ENCODE measurements at places on chromosomes 7 and 10. TPM values are rescaled to one million over a fixed set of nuclear protein-coding genes. Genes with fewer than 3 reads are reported as not detected.

EIF4H gene
- total RNA-seq = 382 TPM

CBX3 gene
- 252 TPM for total RNA-seq

KIF11 gene
- 59.2 TPM for total RNA-seq

PNLIPRP2 gene
- not detected for total RNA-seq

SFTPD gene
- total RNA-seq = 0.54 TPM

GRM3 gene
- total RNA-seq = 3.4 TPM

ODAD2 gene
- 4.1 TPM for total RNA-seq

ZNF425 gene
- total RNA-seq = 4.0 TPM

CUL1 gene
- 76.1 TPM for total RNA-seq

TMEM229A gene
- 0.75 TPM for total RNA-seq

CRHR2 gene
- 0.19 TPM for total RNA-seq

TEX36 gene
- not detected for total RNA-seq

RET gene
- 8.4 TPM for total RNA-seq

CUEDC2 gene
- total RNA-seq = 41.7 TPM

SHTN1 gene
- total RNA-seq = 13.9 TPM

TMEM213 gene
- not detected for total RNA-seq

SPDYE16 gene
- not detected for total RNA-seq

FAM241B gene
- total RNA-seq = 18.6 TPM

JCAD gene
- 5.2 TPM for total RNA-seq

CABCOCO1 gene
- total RNA-seq = not detected

KCP gene
- 1.8 TPM for total RNA-seq

ZNF511 gene
- 64.5 TPM for total RNA-seq

VWA2 gene
- 2.6 TPM for total RNA-seq

SEM1 gene
- total RNA-seq = 80.2 TPM

HOXA4 gene
- total RNA-seq = not detected

PIP gene
- not detected for total RNA-seq

FKBP6 gene
- 0.19 TPM for total RNA-seq

GPRIN2 gene
- total RNA-seq = 17.8 TPM

TECPR1 gene
- 11.4 TPM for total RNA-seq

TMEM120A gene
- 15.6 TPM for total RNA-seq

EXOC6 gene
- 3.9 TPM for total RNA-seq

MYO3A gene
- total RNA-seq = 5.3 TPM

CFAP43 gene
- 0.23 TPM for total RNA-seq

SERPINE1 gene
- total RNA-seq = 5.6 TPM

NPC1L1 gene
- not detected for total RNA-seq

FAM221A gene
- 21.5 TPM for total RNA-seq

POM121 gene
- total RNA-seq = 60.0 TPM

PAX4 gene
- total RNA-seq = not detected

RASSF4 gene
- total RNA-seq = 12.3 TPM

SLC18A3 gene
- not detected for total RNA-seq

NET1 gene
- total RNA-seq = 117 TPM

FZD1 gene
- total RNA-seq = 0.91 TPM

TNRC18 gene
- 8.6 TPM for total RNA-seq

TAC1 gene
- 4.3 TPM for total RNA-seq

PYROXD2 gene
- total RNA-seq = 4.2 TPM

PAPOLB gene
- total RNA-seq = 0.11 TPM

ACSL5 gene
- not detected for total RNA-seq

GLI3 gene
- total RNA-seq = 31.1 TPM

RAB19 gene
- 9.8 TPM for total RNA-seq

Data from H1 (cell line).